Non-pigmented ciliary epithelial cell (primary cell): ENCODE measurements at places on chromosomes 7 and 10.

- DNase-seq: no peak
Measured at GRCh38 chr10:93816123-93816747, 58.5 kb downstream of the LGI1 start.

DNA sequence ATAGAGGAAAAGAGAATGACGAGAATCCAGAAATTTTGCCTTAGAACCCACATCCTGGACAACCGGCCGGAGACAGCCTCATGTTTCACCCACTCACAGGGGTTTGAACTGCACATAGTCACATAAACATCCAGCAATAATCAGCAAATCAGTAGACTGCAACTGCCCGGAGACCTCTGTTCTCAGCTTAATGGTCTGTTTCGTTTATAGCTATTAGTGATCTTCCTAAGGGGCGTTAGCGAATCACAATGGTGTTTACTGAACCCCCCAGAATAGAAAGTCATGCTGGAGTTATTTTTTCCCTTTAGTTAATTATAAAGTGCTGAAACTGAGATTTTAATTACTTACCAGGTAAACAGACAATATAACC, 98.4 kb downstream of the SFMBT2 start:
- DNase-seq: no peak

DNA sequence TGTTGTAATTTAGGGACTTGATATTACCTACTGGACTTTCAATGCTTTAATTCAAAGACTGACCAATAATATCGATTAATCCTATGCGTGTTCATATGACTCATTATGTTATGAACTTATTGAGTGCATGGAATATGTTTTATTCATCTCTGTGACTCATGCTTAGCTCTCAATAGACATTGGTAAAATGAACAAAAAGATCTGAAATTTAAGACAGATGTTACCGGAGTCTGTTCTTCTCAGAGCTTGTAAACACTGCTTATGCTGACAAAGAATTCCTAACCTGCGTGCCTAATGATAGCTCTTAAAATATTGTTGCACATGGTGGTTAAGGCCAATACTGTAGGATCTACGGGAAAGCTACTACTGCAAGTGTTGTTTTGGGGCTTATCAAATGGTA, 131.5 kb upstream of the ACBD5 start:
- DNase-seq: no peak

- no peak for DNase-seq
Measured at GRCh38 chr7:159192013-159192412, 47.3 kb upstream of the VIPR2 start.

DNA sequence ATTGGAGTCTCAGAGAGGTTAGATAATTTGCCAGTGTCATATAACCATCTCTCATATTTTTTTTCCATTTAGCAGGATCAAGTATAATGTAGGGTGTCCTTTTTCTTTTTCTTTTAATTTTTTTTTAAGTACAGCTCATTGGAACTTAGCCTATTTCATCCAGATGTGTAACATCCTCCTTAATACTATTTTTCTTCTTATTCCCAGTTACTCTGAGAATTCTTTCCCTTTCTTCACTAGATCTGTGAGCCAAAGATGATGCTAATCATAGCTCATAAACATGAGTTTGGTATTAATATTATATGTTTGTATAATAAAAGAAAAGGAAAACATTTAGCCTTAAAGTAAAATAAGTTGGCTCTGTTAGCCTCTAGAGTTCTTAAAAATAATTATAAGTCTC, 32.8 kb downstream of the PPP1R9A start:
- no peak for DNase-seq

- DNase-seq: no peak
Measured at GRCh38 chr10:112938808-112939482, 11.1 kb upstream of the TCF7L2 start.

DNA sequence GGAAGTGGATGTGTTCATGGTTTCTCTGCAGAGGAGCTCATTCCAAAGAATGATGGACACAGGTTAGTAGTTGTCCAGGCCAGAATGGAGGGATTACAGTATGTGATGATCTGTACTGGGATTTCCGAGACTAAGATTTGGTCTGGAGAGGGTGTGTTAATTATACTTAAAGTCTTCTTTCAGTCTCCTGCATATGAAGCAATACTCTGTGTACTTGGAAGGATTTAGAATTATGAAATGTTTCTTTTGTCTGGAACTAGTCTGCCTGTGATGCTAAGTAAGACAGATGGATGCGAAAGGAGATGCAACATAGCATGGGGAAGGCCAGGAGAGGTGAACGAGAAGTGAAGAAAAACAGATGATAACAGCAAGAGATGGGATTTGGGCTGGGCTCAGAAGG, 305.1 kb upstream of the LYZL1 start:
- DNase-seq: no peak

DNA sequence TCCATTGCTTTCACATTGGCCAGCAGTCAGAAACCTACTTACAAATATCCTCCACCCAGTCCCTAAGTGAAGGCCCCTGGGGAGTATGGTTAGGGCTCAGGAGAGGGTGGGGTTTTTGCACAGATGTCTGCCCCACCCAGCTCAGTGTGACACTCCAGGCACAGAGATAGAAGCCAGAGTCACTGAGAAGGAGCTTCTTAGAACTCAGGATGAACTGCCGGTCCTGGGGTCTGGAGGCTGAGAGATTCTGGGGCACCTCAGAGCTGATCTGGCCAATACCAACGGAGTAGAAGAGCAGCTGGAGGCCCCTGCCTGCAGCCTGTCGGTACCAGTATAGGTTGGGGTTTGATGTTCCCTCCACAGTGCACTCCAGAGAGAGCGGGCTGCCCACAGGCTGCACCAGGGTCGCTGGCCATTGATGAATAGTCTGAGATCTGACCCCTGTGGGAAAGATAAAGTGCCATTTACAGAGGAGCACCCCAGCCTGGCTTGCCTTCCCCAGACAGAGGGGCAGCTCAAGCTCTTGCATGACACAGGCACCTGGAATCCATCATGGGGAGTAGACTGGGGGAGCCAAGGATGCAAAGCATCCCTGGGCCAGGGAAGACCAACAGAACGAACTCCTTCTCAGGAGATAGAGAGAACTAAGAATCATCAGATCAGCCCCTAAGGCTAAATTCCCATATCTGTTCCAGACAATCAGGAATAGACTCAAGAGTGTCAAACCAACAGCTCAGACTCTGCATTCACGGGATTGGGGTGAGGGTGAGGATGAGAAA, 41.9 kb downstream of the PRSS2 start:
- DNase-seq: no peak

DNA sequence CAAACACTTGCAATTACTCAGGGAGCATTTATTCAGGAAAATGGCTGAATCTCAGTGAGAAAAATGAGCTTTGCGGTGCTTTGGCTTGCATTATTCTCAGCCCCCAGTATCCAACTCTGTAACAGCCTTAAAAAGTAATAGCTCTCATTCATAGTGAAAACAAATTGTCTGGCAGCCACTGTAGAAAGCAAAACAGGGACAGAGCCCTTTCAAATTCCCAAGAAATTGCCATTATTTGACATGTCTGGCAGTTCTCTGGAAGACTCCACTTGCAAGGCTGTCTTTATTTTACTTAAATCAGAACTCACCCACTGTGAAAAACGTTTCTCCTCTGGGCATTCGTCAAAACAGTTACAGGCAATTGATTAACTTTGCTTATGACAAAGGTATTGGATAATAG, 122.5 kb downstream of the NPSR1 start:
- DNase-seq: no peak

GRCh38 chr7:1298051-1298930, 65.6 kb downstream of the UNCX start:
- no peak for DNase-seq

DNA sequence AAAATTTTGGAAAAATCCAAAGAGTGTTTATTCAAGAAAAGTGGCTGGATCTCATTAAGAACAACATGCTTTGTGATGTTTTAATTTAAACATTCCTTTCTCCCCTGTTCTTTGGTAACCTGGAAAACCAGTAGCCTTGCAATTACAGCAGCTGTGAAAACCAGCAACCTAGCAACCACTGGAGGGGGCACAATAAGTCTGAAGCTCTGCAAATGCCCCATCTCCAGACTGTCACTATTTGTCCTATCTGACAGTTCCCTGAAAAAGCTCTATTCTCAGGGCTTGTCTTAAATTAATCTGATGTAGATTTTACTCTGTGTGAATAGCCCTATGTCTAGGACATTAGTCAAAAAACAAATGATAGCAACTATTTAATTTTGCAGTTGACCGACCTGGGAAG, 137.6 kb upstream of the THSD7A start:
- DNase-seq: no peak

DNA sequence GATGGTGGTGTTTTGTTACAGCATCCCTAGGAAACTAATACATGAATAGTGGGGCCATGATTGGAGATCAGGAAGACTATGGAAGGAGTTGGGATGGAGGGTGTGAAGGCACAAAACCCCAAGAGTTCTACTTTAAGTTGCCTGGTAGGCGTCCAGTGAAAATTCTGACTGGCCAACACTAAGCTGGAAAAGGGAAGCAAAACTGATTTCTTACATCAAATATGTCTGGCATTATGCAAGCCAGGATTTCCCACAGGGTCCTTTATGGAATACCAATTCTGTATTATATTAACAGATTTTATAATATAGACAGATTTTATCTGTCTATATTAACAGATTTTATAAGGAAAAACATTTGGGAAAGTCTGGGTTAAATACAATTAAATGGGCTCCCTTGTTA, 16.2 kb downstream of the CPVL start:
- no peak for DNase-seq

- DNase-seq: peak; percentile 97
Measured at GRCh38 chr7:18508443-18509427, 13.2 kb downstream of the HDAC9 start.

GRCh38 chr10:18446205-18446604, 205.2 kb downstream of the NSUN6 start:
- no peak for DNase-seq

DNA sequence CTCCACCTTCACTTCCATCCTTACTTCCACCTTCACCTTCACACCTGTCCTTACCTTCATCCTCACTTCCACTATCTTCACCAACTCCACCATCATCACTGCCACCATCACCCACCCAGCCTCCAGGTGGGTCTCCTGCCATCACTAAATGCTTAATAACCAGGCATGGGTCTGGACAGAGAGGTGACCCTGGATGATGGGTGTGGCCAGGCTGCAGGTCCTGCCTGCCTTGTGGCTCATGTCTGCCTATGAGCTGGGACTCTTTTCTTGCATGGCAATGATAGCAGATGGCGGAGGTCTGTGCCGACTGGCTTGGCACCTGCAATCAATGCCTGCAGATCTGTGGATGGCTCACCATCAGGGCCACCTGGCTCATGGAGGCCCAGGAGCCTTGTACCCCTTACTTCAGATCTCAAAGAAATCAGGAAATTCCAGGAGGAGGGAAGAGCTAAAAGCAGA, 60.1 kb upstream of the ELN start:
- no peak for DNase-seq

DNA sequence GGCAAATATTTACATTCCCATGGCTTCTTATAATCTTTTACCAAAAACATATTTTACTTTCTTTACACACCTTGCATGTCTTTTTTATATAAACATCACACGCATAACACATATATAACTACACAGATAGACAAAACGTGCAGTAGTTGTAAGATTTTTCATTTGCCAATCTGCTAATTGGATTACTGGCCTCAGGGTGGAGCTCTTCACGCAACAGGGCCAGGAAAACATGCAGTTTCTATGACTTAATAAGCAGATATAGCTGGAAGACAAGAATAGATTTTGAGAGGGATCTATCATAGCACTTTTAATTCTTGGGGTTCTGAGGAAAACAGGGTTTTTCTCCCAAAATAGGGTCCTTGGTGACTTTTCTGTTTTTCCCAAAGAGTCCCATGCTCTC, 12.7 kb downstream of the ACADSB start:
- DNase-seq: no peak

- DNase-seq: no peak
Measured at GRCh38 chr7:65509368-65510186, 135.9 kb downstream of the ZNF92 start.

DNA sequence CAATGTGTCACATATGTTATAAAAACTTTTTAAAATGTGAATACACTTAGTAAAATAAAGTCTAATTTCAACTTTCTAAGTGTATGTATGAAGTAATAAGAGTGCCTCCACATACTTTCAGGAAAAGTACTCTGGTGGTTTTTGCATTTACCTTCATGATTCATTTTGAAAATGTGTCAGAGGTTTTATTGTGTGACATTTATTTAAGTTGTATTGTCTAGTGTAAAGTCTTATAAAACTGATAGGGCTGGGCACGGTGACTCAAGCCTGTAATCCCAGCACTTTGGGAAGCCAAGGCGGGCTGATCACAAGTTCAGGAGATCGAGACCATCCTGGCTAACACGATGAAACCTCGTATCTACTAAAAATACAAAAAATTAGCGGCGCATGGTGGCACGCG, 226.5 kb downstream of the ITGB1 start:
- no peak for DNase-seq

GRCh38 chr7:38306171-38306570, 32.7 kb upstream of the TARP start:
- no peak for DNase-seq

DNA sequence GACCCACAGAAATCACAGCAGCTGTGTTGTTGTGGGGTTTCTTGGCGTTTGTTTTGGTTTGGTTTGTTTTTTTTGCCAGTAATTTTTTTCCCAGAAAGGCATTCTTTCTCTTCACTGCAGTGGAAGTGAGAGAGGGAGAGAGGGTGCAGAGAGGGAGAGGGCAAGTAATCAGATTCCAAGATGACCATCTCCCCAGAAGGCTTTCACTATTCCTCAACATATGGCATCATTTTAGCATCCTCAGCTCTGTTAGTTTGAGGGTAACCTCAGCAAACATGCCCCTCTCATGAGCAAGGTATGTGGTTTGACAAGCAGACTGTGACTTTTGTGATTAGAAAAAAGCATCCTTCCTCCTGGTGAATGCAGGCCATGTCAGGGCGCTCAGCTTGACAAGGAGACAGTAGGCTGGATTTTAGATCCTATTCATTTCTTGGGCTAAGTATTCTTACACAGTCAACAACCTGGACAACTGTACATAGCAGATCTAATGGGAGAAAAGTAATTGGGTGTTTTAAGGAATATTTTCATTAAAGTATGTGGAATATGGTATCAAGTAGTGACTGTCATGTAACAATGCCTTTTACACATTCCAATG, 86.3 kb upstream of the PIK3CG start:
- DNase-seq: no peak

DNA sequence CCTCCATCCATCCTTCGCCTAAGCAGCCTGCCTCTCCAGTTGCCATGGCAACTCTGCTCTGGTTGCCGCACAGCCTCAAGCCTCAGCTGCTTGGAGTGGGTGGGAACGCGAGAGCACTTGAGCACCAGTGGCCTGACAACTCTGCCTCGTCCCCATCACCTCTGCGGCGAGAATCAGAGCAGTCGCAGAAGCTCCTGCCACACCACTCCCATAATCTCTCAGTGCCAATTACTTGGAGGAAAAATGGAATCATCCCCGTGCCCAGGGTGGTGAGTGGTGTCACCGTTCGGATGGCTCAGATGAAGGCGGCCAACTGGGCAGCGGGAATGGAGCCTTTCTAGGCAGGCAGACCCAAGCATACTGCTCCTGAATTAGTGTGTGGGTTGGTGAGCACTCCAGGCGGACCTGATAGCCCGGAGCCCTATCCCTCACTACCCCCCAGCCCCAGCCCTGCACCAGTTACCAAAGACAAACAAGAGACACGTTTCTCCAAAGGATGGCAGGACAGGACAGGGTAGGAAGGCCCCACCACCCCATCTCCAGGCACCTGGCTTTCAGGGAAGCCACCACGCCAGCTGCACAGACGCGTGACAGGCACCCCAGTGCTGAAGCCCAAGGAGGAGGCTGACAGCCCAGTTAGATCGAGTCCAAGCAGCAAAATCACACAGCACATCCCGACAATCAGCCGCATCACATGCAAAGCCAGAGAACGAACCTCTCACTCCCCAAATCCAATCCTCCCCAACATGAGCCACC, 335.4 kb downstream of the PTPRN2 start:
- no peak for DNase-seq
